ENCODE measurements at places on chromosomes 16 and 17.

DNA sequence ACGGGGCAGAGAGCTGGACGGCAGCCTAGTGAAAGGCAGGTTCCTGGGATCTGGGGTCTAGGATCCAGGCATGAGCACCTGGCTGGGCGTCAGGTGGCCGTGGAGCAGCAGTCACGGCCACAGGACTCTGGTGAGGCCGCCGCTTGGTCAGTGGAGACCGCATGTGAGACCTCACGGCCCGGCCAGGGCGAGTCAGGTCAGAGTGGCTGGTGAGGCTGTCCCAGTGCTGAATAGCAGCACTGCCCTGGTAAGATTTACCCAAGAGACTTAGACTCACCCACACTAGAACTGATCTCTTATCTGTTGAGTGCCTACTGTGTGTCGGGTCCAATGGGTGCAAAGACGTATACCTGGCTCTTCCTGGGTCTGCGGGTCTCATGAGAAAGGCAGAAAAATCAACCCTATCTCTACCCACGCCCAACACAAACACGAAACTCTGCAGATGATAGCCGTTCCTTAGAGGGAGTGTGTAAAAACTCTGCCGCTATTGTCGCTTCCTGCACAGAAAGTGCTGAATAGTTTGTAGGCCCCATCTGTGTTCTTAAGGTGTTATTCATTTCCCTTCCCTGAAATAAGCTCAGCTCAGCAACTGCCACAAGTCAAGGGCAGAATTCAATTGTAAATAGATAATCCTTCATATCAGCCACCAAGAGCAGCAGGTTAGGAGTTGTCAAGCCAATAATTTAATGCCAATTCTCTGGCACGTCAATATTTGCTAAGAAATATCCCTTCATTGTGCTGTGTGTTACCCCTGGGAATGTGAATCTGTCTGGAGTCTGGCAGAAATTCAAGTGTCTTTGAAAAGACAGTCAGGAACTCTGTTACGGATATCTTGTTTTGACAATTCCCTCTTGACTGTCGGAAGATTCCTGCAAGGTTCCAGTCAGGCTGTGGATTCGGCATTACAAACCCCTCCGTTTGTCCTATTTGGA, 240.0 kb downstream of the NTN1 start:
- H3K4me3 ChIP-seq, result no peak overlapping the region
- no peak overlapping the region for H3K27ac ChIP-seq
- no peaks in the 10 kb centered on the region for H3K27me3 ChIP-seq
- peaks cover 35% of the 10 kb centered on the region for H3K4me1 ChIP-seq
- DNase-seq, result no peak

DNA sequence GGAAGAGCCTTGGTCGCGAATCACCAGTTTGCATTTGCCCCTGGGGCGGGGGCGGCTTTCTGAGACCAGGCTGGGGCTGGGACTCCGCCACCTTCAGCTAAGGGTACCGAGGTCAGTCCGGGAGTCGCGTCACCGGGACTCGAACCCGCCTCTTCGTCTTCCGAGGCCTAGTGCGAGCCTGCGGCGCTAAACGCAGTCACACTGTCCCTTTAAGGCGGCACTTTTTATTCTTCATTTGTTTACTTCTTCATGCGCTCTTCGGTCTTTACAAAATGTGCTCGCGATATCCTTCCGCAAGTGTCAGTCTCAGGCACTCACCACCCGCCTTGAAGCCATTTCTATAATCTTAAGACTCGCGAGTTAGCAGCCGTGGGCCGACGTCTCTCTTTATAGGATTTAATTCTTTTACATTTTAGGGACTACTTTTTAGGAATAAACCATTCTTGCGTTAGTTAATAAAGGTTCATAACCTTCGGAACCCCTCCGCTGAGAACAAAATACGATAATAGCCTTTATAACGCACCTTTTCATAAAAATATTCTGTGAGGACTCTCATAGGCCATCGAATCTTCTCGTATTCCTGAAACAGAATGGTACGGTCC, 593 bp upstream of the HEXIM1 start:
- DNase-seq, result peak; percentile 97
- peaks cover 28% of the 10 kb centered on the region for H3K4me1 ChIP-seq
- peak overlapping the region; percentile 68 for H3K4me3 ChIP-seq

GRCh38 chr17:78053777-78054468, 74.6 kb downstream of the TMC6 start:
- H3K4me3 ChIP-seq, result no peak overlapping the region
- H3K27ac ChIP-seq, result no peak overlapping the region
- peaks cover 29% of the 10 kb centered on the region for H3K36me3 ChIP-seq

DNA sequence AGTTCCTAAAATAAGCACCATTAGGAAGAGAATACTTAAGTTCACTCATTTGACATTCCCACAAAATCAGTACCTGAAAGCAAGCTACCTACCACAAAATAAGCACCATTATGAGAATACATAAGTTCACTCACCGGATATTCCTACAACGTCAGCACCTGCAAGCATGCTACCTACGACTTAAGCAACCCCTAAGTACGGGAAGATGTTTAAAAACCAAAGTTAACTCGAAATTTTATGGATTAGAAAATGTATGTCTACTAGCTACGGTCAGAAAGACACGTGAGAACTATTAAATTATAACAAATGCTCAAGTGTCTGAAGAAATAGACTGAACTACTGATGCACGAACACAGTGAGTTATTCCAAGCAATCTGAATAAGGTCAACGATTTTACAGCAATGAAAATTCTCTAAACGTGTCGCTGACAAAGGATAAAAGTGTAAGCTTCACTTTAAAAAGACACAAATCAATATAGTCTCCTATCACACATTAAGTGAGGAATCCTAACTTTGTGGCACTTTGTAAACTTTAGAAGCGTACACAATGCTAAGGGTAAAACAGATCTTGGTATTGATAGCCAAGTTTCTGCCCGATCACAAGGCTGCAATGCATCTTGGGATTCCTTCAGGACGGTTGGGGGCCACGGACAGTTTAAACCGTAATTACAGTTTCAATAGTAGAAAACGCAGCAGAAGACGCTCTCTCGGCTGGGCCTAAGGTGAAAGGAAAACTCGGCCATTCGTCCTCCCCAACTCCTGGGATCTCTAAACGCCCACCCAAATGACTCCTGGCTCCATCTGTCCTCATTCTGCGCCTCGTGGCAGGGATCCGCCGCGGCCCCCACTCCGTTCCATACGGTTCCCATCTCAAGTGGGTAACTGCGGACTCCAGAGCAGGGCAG, 1.3 kb downstream of the GSPT1 start:
- H3K27me3 ChIP-seq, result no peaks in the 10 kb centered on the region
- H3K36me3 ChIP-seq, result no peaks in the 10 kb centered on the region
- peaks cover 1% of the 10 kb centered on the region for H3K4me1 ChIP-seq
- peak; percentile 59 for DNase-seq

DNA sequence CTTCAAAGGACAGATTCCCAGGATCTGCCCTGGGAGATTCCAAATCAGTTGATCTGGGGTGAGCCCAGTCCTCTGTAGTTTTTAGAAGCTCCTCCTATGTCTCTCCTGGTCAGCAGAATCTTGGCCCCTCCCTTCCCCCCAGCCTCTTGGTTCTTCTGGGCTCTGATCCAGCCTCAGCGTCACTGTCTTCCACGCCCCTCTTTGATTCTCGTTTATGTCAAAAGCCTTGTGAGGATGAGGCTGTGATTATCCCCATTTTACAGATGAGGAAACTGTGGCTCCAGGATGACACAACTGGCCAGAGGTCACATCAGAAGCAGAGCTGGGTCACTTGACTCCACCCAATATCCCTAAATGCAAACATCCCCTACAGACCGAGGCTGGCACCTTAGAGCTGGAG, 840 bp upstream of the CDH5 start:
- no peak overlapping the region for H3K27ac ChIP-seq
- H3K4me1 ChIP-seq, result peaks cover 13% of the 10 kb centered on the region
- H3K27me3 ChIP-seq, result peaks cover 74% of the 10 kb centered on the region
- H3K36me3 ChIP-seq, result no peaks in the 10 kb centered on the region
- DNase-seq, result no peak

- no peaks in the 10 kb centered on the region for H3K36me3 ChIP-seq
- peaks cover 37% of the 10 kb centered on the region for H3K4me1 ChIP-seq
- no peak overlapping the region for H3K27ac ChIP-seq
- DNase-seq, result no peak
- H3K27me3 ChIP-seq, result no peaks in the 10 kb centered on the region
Measured at GRCh38 chr17:7356756-7357155, 1.8 kb downstream of the TMEM95 start.

DNA sequence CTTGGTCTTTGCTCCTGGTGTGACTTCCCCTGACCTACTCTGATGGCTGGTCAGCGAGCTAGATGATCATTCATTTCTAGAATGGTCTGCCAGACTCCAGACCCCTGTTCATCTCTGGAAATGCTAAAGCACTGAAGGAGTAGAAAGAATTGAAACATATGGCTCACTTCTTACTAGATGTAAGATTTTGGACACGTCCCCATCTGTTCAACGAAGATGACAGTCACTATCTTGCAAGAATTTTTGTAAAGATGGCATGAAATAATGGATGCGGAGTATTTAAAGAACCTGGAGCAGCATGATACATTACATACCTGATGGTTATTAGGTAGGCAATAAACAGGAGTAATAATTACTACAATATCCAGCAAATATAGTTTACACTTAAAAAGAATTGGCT, 252.7 kb upstream of the SDK2 start:
- H3K27me3 ChIP-seq, result peaks cover 77% of the 10 kb centered on the region
- H3K4me1 ChIP-seq, result no peaks in the 10 kb centered on the region
- H3K36me3 ChIP-seq, result no peaks in the 10 kb centered on the region
- no peak overlapping the region for H3K4me3 ChIP-seq
